Posterior vena cava (tissue), 2 donors: ENCODE measurements at places on chromosomes 13 and 19. TPM values are rescaled to one million over a fixed set of nuclear protein-coding genes. Genes with fewer than 3 reads are reported as not detected.
A peak's percentile ranks its signal among the peaks of the same experiment; 100 is the strongest.

DNA sequence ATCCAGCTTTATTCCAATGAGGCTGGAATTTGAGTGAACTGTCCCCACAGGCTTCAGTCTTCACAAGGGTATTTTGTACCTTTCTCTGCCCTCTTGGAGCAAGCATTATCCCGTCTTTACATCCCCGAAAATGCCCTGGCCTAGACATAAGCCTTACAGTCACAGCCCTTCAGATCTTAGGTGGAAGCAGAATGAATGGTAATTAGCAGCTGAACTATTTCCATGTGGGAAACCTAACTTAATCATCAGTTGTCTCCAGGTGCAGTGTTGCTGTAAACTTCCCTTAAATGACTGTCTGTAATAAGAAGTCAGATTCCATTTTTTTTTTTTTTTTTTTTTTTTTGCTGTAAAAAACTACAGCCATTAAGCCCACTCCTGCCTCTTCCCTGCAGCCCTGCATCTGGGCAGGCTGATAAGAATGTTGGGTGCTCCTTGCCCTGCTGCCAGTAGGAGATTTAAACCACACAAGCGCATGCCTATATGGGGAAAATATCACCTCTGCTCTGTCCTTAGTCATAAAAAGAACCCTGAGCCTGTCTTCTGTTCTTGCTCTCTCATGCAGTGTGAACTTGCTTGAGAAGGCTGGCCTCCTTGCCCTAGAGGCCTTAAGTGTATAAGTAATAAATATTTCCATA, 426.8 kb upstream of the SLITRK5 start:
- DNase-seq: no peak

- no peak for DNase-seq
Observed at GRCh38 chr13:32528358-32528757, 10.2 kb downstream of the N4BP2L2 start.

DNA sequence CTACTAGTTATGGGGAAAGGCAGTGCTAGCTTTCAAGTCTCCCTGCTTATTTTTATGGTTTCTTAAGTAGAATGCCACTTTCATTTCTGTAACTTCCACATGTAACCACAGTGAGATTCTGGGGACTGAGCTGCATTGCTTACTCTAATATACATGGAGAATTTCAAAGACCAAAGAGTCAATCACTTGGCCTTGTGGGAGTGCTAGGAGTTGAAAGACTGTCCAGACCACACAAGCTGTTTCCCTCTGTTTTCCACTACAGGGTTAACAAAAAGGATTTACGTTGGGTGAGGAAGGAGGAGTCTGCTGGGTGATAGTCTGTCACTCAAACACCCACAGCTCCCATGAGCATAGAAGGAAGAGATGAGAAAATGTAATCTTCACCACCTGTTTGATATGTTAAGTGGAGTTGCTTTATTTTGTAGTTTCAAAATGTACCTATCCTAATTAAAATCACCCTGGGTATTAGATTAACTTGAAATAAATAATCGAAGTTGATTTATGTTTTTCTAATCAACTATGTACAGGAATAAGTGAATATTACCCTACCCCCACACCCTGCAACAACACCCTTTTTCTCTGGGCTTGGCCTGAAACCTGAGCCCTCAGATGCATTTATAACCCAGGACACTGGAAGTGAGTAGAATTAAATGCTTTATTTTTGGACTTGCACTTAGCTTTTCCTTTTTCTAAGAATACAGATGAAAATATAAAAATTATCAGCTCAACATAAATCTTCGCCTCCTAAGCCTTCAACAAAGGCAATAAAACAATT, 225.8 kb upstream of the SLC10A2 start:
- DNase-seq: no peak

DNA sequence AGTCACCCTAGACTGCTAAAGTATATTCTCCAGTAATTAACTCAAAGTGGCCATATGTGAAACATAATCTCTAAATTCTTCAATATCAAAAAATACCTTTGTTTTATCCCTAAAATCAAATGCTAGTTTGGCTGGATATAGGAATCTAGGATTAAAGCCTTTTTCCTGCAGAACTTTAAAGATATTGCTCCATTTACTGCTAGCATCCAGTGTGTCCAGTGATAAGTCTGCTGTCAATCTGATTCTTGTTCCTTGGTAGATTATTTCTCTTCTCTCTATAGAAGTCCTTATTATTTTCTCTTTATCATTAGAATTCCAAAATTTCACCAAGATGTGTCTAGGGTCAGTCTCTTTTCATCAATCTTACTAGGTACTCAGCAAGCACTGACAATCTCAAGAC, 384.6 kb downstream of the FGF14 start:
- no peak for DNase-seq

DNA sequence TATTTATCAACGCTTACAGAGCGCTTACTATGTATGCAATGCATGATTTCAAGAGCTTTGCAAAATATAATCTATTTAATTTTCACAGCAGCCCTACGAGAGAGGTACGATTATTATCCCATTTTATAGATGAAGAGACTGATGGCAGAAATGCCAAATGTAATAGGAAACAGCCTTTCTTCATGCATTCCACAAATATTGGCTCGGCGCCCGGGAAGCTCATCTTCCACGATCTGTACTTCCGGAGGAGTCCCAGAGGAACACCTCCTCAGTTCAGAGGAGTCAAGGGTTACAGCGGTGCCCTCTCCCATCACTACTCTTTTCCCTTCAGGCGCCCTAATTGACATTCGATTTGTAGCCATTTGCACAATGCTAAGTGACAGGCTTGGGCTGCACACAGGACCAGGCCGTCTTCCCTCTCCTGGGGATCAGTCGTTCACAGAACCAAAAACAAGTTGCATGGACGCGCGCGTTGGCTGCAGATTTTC, 1.1 kb upstream of the ARHGAP35 start:
- peak; percentile 86 for DNase-seq

GRCh38 chr13:22937241-22937640, 243.5 kb upstream of the SGCG start:
- no peak for DNase-seq

- no peak for DNase-seq
Observed at GRCh38 chr19:57773488-57773887, 4.0 kb downstream of the ZNF586 start.

- DNase-seq: no peak
Observed at GRCh38 chr13:44243198-44243857, 130.3 kb upstream of the SERP2 start.

- DNase-seq: no peak
Observed at GRCh38 chr13:47859165-47859564, 141.9 kb downstream of the SUCLA2 start.

- DNase-seq: no peak
Observed at GRCh38 chr13:107099661-107100060, 531.7 kb upstream of the ARGLU1 start.

The SLC8A2 gene
- total RNA-seq: 0.56 TPM

The ATP12A gene
- not detected for total RNA-seq
